ENCODE measurements at places on chromosomes 7 and 10.
A peak's percentile ranks its signal among the peaks of the same experiment; 100 is the strongest.

DNA sequence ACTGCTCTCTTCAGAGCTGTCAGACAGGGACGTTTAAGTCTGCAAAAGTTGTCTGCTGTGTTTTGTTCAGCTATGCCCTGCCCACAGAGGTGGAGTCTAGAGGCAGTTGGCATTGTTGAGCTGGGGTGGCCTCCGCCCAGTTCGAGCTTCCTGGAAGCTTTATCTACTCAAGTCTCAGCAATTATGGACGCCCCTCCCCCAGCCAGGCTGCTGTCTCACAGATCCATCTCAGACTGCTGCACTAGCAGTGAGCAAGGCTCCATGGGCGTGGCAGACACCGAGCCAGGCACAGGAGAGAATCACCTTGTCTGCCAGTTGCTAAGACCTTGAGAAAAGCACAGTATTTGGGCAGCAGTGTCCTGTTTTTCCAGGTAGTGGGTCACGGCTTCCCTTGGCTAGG lies 98.1 kb downstream of the SDHAF3 start:
- no peak for DNase-seq

DNA sequence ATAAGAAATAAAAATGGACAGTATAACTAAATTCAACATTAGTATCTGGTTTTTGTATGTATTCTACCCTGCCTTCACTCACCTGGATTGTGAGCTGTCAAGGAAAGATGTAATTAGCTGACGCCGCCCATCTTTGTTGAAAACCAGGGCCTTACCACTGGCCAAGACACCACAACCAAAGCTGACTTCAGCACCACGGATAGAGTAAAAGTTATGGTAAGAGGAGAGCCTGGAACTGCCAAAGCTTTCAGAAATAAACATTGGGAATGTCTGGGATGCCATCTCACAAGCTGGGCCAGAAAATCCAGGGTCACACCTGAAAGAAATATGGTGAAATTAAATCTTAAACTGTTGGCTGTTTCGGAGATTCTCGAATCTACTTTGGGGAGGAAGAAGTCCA lies 190.1 kb upstream of the SLC26A5 start:
- no peak for DNase-seq

DNA sequence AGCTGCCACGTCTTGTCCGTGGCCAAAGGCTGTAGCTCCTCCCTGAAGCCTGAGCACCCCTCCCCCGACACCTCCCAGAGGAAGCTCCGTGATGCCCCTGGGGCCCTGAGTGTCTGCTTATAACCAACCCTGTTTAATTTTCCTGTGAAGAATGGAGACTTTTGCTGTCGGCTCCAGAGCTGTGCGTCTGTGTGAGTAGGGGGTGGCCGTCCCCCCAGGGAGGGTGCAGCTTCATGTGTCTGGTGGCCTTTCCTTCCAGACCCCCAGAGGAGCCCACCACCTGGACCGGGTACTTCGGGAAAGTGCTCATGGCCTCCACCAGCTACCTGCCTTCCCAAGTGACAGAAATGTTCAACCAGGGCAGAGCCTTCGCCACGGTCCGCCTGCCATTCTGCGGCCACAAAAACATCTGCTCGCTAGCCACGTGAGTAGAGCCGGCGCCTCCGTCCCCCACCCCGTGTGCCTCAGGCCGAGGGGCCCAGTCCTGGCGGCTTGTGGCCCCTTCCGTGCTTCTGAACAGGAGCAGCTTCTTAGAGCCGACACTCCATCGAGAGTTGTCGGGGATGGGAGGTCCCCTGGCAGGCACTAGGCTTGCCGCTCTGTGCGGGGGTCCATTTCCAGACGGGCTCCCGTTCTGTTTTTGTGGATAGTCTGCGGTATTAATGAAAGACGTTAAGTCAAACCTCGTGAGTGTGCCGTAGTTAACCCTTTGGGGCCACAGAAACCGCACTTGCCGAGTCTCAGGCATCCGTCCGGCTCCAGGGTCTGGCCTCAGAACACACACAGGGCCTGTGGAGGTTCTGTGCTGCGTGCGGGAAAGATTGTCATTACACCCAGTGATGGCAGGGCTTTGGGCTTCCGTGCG lies 37.1 kb downstream of the WIPI2 start:
- DNase-seq, result no peak

DNA sequence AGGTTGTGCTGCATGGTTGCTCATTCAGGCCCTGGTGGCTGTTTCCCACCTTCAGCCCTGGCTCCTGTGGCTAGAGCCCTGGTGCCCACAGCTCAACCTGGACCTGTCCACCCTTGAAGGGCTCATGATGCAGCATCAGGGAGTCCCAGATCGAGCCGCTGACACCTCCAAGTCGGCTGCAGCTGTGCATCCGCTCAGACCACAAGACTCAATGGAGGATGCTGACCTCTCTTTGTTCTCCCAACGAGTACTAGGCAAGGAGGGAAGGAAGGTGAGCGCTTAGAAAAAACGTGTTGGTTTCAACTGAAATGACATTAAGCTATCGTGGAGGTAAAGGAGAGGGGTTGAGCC lies 9.5 kb upstream of the C10orf95 start:
- no peak for DNase-seq

DNA sequence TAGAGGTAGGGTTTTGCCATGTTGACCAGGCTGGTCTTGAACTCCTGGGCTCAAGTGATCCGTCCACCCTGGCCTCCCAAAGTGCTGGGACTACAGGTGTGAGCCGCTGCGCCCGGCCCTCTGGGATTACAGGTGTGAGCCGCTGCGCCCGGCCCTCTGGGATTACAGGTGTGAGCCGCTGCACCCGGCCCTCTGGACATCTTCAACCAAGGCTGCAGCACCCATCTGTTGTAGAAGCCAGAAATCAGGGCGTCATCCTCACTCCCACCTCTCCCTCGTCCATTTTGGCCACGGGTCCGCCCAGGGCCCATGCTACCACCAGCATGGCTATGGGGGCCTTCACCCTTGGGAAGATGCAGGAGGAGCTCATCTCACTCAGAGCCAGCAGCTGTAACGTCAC lies 38.5 kb upstream of the EBF3 start:
- no peak for DNase-seq

DNA sequence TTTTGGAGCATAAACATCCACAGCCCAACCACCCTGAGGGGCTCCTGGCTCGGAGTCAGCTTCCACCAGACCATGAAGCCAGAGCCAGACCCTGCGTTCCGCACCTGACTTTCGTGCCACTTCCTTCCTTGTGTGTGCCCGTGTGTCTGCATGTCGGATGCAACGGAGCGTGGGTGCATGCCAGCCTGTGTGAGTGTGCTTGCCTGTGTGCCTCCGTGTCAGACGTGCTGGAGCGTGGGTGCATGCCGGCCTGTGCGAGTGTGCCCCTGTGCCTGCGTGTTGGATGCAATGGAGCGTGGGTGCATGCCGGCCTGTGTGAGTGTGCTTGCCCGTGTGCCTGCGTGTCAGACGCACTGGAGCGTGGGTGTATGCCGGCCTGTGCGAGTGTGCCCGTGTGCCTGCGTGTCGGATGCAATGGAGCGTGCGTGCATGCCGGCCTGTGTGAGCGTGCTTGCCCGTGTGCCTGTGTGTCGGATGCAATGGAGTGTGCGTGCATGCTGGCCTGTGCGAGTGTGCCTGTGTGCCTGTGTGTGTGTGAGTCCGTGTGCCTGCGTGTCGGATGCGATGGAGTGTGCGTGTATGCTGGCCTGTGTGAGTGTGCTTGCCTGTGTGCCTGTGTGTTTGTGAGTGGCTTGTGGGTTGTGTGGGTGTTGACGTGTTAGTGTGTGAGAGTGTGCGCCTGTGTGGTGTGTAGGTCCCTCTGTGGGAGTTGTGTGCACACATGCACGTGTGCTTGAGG lies 28.1 kb upstream of the KNDC1 start:
- no peak for DNase-seq

DNA sequence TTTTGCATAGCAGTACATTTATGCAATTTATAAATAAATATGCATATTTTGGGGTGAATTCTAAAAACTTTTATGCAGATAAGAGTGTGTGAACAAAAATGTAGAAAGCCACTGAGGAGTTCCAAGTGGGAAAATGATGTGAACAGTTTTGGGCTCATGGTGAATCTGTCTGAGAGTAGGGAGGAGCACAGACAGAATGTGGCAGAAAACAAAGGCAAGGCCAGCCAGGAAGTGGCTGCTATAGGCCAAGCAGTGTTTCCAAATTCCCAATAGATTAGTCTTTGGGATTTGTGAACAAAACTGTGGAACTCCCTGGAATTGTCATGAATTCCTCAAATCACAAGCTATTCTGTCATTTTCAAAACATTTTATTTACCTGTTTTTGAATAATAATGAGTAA lies 73.6 kb upstream of the AMPH start:
- no peak for DNase-seq

- DNase-seq, result no peak
Measured at GRCh38 chr10:127886371-127887051, 6.2 kb downstream of the CLRN3 start.

GRCh38 chr10:12416344-12417050 lies 67.2 kb downstream of the CAMK1D start:
- DNase-seq, result no peak

DNA sequence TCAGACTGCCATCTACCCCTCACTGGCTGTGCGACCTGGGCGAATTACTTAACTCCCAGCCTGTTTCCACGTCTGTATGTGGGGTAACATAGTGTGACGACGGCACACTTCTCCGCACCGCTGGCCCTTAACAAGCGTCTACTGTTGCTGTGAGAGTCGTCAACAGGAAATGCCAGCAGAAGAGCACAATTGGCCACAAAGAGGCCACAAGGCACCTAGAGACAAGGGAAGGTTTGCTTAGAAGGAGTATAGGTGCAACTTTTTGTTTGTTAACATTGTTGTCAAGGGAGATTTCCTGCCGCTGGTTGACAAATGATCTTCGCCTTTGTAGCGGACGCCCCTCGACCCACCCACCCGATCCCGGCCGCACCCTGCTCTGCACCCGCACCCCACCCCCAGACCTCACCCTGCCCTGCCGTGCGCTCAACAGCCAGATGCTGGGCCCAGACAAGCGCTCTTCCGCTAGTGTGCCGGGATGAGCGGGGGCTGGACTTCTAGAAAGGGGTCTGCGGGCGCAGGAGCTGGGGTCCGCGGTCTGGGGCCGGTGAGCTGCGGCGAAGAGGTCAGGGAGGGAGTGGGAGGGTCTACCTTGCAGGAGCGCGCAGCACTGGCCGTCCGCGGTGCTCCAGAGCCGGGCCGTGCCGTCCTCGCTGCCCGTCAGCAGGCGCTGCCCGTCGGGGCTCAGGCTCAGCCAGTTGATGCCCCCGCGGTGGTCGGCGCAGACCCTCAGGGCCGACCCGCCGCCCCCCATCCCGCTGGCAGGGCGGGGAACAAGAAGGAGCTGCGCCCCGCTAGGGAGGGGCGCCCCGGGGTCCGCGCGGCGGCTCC lies 785 bp downstream of the WDR86 start:
- no peak for DNase-seq

DNA sequence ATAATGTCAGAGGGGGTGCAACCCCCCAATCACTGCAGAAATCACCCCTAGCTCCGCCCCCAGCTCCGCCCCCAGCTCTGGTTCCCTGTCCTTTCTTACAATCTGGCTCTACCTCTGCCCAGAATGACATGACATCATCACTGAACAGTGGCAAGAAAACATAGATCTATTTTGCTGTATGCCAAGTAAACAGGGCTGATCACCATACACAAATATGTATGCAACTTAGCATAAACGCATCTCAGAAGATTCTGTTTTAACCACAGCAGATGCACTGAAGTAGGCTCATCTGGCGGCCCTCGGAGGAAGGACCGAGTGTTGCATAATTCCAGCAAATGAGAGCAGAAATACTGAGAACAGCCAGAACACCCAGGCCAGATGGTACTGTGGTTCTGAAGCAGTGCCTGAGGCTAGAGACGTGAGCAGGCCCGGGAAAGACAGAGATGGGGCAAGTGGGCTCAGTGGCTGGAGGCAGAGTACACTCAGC lies 293.3 kb upstream of the KLF14 start:
- DNase-seq, result peak; percentile 57

DNA sequence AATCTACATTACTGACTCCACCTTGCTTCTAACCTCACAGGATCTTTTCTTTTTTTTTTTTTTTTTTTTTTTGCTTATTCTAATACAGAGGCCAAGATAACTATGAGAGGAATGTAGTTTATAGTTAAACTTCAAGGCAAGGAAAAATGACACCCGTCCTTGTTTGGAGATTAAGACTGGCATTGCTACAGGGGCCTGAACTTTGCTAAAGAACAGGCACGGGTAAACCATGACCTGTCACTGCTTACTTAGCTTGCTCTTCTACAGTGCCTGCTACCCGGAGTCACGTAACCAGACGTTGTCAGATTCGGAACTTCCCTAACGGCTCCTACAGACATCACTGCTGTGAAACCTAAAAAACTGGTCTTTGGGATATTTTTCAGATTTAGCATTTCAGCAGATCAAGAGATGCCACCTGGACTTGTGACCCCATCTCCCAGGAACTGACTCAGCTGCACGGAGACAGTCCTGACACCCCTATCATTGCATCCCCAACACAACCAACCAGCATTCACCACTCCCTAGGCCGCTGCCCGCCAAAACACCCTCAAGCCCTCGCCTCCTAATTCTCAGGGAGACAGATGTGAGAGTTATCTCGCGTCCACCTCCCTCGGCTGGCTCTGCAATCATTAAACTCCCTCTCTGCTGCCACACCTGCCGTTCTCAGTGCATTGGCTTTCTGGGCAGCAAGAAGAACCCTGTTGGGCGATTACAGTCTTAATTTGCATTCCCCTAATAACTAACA lies 27.5 kb downstream of the MAD1L1 start:
- DNase-seq, result no peak

DNA sequence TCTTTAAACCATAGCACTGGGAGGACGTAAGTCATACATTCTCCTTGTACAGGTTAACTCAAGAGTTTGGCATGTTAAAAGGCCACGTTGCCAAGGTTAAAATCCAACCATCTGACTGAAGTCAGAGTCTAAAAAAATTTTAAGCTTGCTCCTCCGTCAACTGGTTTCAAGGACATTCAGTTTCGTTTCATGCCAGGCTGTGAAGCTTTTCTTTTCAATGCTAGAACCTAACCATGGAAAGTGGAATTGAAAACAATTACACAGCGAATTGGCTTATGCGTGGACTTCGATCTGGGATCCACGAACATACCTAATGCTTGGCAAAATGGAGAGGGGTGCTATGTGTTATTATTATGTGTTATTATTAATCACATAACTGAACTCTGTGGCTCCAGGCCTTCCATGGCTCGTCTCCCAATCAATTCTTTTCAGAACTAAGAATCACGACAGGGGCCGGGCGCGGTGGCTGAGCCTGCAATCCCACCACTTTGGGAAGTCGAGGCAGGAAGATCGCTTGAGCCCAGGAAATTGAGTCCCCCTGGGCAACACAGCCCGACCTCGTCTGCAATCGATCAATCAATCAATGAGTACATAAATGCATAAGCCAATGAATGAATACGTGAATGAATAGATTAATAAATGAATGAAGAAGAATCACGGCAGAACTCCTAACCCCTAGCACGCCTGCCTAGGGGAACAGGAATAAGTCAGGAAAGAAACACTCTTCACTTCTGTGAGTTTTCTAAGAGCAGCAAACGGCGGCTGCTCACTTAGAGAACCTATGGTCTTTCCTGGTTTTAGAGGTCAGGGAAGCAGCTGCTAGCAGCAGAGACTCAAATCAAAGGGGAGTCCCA lies 733 bp upstream of the ARL5B start:
- no peak for DNase-seq

GRCh38 chr10:93493162-93493561 lies 3.2 kb upstream of the CEP55 start:
- no peak for DNase-seq
